Stimulated activated CD4-positive, alpha-beta T cell treated with anti-CD3 and anti-CD28 coated beads, Interleukin-1b, Interleukin-23, amount 100 ng/mL, for 24 hours (primary cell): ENCODE measurements at places on chromosomes 7 and 10.

GRCh38 chr7:90484706-90485105 lies 15.3 kb downstream of the PTTG1IP2 start:
- no peak for DNase-seq

DNA sequence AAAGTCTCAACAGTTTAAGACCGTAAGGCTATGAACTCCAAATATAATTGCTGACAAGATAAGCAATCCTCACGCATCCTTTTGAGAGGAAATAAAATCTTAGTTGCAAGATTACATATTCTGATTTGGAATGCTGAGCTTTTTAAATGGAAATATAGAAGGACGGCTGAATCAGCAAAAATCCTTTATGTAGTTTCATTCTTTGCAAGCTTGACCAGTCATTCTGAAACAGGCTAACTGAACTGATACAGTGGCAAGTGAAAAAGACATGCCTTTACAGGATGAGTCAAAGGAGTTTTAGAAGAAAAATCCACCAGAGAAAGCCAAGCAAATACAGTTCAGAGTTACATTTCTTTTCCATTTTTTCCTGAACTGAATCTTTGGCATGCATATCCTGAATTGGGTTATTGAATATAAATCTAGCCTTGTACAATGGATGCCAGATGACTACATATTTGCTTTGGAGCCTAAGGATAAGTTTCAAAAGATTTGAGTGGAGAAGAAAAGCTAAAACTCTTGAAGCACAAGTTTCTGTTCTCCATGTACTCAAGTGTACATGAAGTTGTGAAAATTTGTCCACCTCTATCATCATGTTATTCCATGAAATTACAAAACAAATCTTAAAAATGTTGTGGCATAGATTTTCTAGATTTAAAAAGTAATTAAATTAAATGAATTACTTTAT lies 4.4 kb downstream of the VIM start:
- no peak for DNase-seq

DNA sequence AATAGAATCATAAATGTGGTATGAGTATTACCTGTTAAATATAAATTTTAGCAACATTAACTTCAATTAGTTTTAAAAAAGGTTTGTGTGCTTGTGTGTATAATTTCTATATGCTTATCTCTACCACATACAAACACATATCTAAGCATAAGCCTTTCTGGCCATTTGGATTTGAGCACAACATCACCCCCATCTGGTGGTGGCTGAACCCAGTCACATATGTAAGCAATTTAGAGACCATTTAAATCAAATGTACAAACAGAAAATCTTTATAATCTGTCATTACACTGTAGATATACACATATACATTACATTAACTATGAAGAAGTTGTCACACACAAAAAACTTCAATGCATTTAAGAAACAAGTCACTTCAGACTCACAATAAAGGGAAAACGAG lies 31.7 kb downstream of the GPR22 start:
- no peak for DNase-seq

- no peak for DNase-seq
These were observed 5.0 kb upstream of the TSPAN15 start for GRCh38 chr10:69446229-69446628.

GRCh38 chr7:416761-417624 lies 102.7 kb downstream of the PDGFA start:
- DNase-seq = no peak

DNA sequence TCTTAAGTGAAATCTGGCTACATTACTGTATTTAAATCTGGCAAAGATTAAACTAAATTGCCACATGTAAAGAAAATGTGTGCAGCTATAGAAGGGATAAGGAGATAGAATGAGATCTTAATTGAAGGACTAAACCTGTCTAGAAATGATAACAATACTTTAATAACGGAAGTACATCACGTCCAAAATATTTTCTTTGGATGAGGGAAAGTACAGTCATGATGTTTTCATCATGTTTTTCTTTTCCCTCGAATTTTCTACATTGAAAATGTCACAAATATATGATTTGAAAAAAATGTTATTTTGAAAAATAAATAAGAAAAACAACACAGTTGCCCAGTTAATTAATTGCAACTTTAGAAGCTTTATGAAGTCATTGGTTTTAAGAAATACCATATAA lies 143.9 kb downstream of the ETV1 start:
- no peak for DNase-seq

DNA sequence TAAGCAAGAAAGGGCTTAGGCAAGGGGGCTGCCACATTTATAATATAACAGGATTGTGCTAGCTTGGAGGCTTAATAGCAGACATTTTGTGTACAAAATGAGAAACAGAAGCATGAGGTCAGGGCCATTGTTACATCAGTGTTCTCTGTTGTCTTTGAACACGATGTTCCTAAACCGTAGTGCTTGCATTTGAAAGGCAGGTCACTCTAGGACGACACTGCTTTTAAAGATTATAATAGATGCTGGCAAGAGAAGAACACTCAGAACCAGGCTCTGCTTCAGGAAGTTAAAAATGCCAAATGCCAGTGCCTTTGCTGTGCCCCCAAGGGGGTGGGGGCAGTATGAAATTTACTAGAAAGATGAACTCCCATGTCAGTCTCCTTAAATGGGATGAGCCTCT lies 91.1 kb downstream of the SORCS3 start:
- no peak for DNase-seq

DNA sequence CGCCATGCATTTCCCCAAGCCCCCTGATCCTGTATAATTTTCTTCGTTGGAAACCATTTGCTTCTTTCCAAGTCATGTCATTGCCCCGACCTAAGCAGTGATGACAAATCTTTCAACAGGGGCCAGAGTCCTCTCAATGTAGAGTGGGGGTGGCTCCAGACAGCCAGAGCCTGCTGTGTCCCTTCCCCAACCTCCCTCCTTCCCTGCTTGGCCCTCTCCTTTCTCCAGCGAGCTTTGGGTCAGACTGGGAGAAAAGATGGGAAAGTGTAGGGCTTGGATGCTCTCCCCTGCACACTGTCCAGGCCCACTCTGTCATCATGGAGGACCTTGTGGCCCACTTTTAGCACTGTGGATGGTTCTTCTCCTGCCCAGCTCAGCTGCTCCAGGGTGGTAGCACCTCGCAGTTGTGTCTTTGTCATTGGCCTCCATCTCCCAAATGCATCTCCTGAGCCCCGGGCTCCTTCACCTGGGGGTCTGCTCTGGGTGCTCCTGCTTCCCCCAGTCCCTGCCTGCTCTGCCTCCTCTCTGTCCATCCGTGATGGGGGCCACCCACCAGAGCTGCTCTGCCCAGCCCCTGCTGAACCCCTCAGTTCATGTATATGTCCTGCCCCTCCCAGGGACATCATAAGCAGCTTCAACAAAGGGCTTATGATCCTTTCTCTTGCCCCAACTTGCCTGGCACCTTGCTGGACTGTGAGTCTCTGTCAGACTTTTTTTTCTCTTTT lies 37.5 kb downstream of the BTBD16 start:
- no peak for DNase-seq

- no peak for DNase-seq
These were observed 50.4 kb upstream of the C7orf33 start for GRCh38 chr7:148540041-148540738.

- no peak for DNase-seq
These were observed 9.8 kb downstream of the LRMDA start for GRCh38 chr10:75441196-75441595.

DNA sequence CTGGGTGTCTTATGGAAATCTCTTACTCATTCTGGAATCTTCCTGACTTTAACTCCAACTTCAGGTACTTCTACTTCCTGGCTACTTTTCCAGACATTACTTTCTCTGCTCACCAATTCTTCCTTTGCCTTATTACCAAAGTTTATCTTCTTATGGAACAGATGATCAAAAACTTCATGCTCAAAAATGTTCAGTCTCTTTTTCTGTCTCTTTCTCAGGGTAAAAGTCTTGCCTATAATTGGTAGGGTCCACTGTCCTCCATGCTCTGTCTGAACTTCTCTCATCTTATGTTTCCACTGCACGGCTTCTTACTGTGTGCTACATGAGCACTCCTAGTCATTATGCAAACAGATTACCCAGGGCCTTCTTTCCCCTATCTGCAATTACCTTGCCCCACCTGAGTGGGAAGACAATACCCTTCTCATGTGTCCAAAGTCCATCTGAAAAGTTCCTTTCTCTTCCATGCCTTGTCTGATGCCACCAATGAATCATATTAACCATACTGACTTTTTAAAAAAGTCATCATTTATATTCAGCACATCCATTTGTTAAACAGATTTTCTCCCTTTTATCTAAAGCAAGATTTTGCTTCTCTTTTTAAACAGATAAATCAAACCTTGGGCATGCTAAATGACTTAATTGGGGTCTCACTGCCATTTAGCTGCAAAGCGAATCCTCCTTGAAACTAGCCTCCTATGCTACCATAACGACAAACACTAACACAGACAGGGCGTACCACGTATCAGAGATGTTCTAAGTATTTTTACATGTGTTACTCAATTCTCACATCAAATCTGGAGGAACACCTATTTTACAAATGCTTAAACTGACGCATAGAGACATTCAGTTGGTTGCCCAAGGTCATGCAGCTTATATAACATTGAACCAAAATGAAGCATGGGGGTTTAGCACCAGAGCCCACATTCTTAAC lies 48.8 kb downstream of the SEMA3C start:
- no peak for DNase-seq

GRCh38 chr10:112716924-112717413 lies 233.1 kb upstream of the TCF7L2 start:
- no peak for DNase-seq

DNA sequence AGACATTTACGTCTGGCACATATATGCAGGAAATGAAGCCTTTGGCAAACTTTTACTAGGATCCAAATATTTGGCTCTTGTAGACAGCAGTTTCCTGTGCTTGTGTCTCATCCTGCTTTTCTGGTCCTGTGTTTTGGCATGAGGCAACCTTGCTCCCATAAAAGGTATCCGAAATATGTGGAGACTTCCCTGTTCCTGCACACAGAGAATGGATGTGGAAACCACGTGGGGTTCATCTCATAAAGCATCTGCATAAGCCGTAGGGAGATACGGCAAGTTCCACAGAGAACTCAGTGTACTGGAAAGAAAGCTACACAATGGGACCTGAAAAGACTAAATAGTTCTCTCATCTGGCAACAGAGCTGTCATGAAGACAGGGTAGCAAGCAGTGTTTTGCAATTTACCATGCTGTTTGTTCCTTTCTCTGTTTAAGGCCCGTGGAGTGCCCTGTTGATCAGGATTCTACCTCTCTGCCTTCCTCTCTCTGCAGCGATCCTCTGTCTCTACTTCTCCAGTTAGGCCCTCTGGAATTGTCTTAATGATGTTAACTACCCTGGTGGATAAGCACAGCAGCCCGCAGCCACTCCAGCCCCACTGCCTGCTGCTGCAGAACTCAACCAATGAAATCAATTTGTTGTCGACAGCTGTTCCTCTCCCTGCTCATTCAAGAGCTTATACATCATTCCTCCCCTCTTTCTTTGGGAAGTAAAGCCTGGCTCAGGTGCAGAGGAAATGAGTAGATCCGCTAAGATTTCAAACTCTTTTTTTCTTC lies 293.6 kb downstream of the CSTF2T start:
- no peak for DNase-seq

- DNase-seq = no peak
These were observed 6.0 kb downstream of the EGFR start for GRCh38 chr7:55024776-55025175.

DNA sequence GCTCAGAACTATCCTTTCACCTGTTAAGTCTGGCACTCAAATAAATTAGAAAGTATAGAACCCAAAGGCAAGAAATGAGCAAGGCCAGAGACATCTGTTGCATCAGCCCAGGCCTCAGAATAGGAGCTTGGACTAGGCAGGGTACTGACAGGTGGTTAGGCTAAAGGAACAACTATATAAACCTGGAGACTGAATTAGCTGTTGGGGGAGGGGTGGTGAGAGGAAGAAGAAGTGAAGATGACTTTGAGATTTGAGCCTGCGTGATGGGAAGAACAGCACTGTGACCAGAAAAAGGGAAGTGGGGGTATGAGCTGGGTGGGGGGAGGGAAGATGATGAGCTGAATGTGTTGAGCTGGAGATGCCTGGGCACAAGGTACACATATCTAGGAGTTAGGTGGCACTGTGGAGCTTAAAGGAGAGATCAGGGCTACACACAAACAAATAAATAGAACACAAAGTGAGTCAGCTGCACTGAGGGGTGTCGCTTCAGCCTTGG lies 244.7 kb downstream of the PTEN start:
- no peak for DNase-seq

DNA sequence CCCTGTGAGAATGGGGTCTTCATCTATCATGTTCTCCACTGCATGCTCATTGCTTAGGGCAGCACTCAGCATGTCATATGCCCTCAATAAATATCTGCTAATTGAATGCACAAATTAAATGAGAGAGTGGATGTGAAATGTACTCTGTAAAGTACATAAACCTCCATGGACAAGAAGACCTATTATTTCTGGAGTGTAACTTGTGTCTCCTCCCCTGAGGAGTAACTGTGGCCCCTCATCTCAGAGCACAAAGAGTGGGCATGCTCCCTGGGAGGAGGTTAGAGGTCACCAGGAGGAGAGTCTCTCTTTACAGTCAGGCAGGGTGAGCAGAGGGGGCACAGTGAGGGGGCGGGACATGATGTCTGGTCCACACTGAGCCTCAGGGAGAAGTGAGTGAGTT lies 313.6 kb upstream of the PODXL start:
- DNase-seq = no peak

DNA sequence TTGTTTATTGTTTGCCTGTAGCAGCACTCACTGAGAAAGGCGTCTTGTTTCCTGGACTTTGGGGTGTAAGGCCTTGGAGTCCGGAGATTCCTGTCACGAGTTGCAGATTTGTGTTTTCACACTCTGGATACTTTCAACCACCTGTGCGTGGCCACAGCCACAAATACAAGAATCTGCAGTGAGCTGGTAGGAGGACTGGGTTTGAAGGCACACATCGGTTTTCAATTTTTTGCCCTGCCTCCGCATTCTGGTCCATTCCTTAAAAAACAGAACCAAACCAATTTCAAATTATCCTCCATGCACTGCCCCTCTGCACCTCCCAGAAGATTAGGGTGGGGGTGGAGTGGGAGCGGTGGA lies 619 bp downstream of the EXOC4 start:
- DNase-seq = no peak

DNA sequence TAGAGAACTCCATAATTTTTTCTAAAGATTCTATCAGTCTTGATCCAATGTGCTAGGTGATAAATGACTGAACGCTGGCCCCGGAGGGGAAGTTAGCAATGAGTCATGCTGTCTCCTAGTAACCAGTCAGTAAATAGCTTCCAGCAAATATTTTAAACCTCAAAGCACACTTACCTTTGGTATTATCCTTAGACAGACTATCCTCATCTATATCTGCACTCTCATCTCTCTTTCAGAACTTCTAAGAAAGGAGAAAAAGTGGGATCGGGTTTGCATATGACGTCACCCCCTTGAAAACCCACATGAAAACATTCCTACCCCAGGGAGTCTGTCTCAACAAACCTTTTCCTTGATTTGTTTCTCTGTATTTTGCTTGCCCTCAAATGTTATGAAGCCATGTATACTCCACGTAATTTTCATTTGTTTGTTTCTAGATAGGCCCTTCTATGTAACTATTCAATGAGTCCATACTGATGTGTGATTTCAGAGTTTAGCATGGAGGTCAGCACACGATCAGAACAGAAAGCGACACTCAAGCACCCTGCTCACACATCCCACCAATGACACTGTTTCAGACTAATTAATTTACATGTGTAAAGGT lies 174.9 kb upstream of the NRP1 start:
- DNase-seq = no peak

GRCh38 chr7:158017111-158018097 lies 570.2 kb downstream of the PTPRN2 start:
- no peak for DNase-seq
